ENCODE measurements at places on chromosomes 4 and X. TPM values are rescaled to one million over a fixed set of nuclear protein-coding genes. Genes with fewer than 3 reads are reported as not detected.

The VEGFC gene
- polyA plus RNA-seq, result 6.6 TPM

The FRMPD3 gene
- polyA plus RNA-seq, result not detected

The ZNF711 gene
- 2.6 TPM for polyA plus RNA-seq

The CYTL1 gene
- polyA plus RNA-seq, result not detected

The DCHS2 gene
- not detected for polyA plus RNA-seq

The TRPC3 gene
- polyA plus RNA-seq, result 0.17 TPM

The DAPP1 gene
- polyA plus RNA-seq, result 0.34 TPM

All from kidney (tissue), 22 donors.